ENCODE measurements at places on chromosomes 5 and 9.

GRCh38 chr9:93686880-93687236 lies 110.5 kb downstream of the PHF2 start:
- no peak for DNase-seq

GRCh38 chr9:78015241-78015640 lies 16.4 kb downstream of the GNAQ start:
- no peak for DNase-seq

DNA sequence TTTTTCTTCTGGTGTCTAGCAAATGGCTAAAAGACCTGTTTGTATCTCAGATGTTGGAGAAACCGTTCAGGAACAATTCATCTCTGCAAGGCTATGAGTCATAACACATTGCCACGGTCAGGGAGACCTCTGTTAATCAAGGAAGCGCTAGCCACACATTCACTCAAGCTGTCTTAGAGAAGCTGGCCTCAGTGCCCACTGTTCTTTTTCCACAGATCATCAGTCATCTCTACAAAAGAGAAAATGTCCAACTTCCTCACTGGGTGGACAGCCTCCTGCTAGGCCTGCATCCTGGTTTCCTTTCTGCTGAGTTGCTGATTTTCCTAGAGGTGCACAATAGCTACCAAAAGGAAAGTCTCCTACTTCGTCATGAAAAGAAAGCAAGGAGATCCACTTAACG lies 360.5 kb downstream of the BNC2 start:
- no peak for DNase-seq

DNA sequence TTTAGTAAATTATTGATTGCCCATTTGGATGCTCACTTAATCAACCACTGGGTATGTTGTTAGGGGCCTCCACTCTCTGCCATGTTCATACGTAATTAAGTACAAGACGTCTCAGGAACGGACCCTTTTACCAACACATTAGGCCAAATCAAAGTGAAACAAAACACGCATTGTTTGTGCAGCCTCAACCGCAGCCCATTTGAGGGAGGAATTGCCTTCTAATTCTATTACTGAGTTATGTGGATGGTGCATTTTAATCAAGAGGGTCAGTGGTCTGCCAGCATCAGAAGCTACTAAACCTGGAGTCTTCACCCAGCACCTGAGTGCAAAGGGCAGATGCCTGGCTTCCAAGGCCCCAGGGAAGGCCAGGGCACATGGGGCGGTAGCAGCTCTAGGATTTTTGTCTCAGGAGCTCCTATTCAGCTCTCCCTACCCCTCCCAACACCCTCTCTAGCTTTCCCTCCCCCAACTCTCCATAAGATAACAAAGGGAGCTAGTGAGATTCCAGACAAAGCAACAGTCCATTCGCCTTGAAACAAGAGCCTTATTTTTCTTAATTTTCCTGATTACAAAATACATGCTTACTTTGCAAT lies 7.9 kb upstream of the MED27 start:
- no peak for DNase-seq

- no peak for DNase-seq
Measured at GRCh38 chr9:37392272-37392671, 30.2 kb upstream of the GRHPR start.

GRCh38 chr5:157359356-157360055 lies 93.6 kb downstream of the CYFIP2 start:
- no peak for DNase-seq

DNA sequence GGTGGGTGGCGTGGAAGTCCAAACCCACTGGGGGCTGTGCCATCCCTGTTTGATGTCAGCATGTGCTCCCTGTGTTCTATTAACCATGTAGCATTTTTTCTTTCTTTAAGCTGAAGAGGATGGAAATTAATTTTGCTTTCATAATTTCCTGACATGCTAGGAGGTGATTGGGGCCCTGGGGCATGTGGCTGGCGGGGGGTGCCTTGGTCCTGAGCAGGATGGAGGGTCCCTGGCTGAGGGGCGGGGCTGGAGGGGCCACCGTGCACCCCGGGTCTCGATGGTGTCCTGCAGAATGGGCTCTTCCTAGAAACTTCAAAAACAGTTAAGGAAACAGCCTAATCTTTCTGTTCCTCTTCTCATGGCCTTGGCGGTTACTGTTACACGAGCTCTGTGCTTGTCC lies 69.3 kb upstream of the IRX4 start:
- DNase-seq, result no peak

All from activated CD4-positive, alpha-beta T cell treated with anti-CD3 and anti-CD28 coated beads, Interleukin-2, amount 50 U/mL, for 4 hours (primary cell).